Thyroid gland (tissue), 4 donors: ENCODE measurements at places on chromosomes 7 and 10. TPM values are rescaled to one million over a fixed set of nuclear protein-coding genes. Genes with fewer than 3 reads are reported as not detected.

HECW1 gene
- 3.1 TPM for total RNA-seq

MOGAT3 gene
- total RNA-seq = not detected

OGA gene
- total RNA-seq = 205 TPM

H2AZ2 gene
- total RNA-seq = 141 TPM

GRCh38 chr10:76149602-76150138 is 718.2 kb downstream of the LRMDA start:
- H3K4me3 ChIP-seq = no peak overlapping the region
- DNase-seq = no peak
- H3K4me1 ChIP-seq = peaks cover 15% of the 10 kb centered on the region
- H3K27me3 ChIP-seq = no peaks in the 10 kb centered on the region

GRCh38 chr10:95560278-95561176 is 644 bp downstream of the SORBS1 start:
- H3K27me3 ChIP-seq = no peaks in the 10 kb centered on the region
- H3K4me1 ChIP-seq = peaks cover 5% of the 10 kb centered on the region

DNA sequence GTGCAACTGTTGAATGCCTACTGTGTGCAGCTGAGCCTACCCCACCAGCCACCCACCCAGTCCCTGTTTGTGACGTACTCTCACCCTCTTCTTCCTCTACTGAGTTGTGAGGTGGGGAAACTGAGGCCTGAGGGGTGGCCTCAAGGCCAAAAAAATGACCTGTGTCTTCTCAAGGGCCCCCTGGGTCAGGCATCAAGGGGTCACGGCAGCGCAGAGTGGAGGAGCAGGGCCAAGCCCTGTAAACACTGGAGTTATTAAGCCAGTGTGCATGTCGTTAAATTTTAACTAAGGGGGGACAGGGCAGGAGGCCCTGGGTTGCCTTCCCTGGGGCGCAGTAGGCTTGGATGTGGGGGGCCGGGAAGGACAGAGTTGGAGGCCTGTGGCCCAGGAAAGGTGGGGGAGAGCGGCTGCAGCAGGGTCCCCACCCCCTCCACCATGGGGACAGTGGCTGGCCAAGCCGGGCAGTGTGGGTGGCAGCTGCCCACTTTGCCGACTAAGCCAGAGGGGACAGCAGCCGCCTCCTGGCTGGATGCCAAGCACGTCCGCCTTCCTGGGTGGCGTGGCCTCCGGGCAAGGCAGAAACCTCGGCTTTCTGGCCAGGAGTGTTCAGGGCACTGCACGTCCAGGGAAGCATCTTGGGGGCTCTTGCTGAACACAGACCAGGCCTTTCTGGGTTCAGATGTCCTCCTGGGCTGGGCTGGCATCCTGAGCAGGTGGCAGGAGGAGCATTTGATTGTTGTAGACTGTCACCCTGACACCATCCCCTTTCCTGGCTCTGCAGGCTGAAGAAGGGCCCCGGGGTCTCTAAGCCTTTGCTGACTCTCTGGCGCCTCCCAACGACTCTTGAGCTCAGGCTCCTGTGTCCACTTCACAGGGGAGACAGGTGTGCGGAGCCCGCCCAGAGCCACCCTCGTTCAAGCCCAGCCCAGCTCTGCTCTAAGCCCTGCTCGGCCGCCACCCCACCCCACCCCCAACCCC is 1.9 kb downstream of the SLC29A4 start:
- H3K4me3 ChIP-seq = no peak overlapping the region
- no peaks in the 10 kb centered on the region for H3K27me3 ChIP-seq
- H3K36me3 ChIP-seq = no peaks in the 10 kb centered on the region
- DNase-seq = peak; percentile 81
- no peak overlapping the region for H3K27ac ChIP-seq

GRCh38 chr7:50415844-50416364 is 34.2 kb downstream of the FIGNL1 start:
- no peaks in the 10 kb centered on the region for H3K4me1 ChIP-seq
- H3K4me3 ChIP-seq = no peak overlapping the region
- no peaks in the 10 kb centered on the region for H3K36me3 ChIP-seq
- no peak for DNase-seq
- H3K27me3 ChIP-seq = no peaks in the 10 kb centered on the region

DNA sequence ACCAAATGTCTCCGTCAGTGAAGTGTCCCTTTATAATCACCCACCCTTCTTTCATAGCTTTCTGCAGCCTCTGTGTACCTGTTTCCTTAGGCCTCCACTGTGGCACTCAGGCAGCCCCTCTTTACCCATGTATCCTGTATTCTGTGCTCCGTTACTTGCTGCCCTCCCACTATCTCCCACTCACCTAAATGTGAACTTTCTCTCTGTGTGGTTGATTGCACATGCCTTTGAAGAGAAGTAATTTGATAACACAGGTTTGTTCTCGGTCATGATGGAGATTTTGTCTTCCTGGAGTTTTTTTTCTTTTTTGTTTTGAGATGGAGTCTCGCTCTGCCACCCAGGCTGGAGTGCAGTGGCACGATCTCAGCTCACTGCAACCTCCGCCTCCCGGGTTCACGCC is 61.5 kb downstream of the REEP3 start:
- no peak for DNase-seq
- no peaks in the 10 kb centered on the region for H3K36me3 ChIP-seq
- no peak overlapping the region for H3K4me3 ChIP-seq
- H3K4me1 ChIP-seq = peaks cover 27% of the 10 kb centered on the region

GRCh38 chr10:131961047-131961776 is 20.5 kb downstream of the BNIP3 start:
- peaks cover 10% of the 10 kb centered on the region for H3K36me3 ChIP-seq
- DNase-seq = no peak
- H3K27ac ChIP-seq = no peak overlapping the region

- H3K27ac ChIP-seq = no peak overlapping the region
- no peak for DNase-seq
- no peaks in the 10 kb centered on the region for H3K4me1 ChIP-seq
- H3K27me3 ChIP-seq = no peaks in the 10 kb centered on the region
Measured at GRCh38 chr10:3271354-3272115, 99.0 kb upstream of the PITRM1 start.

DNA sequence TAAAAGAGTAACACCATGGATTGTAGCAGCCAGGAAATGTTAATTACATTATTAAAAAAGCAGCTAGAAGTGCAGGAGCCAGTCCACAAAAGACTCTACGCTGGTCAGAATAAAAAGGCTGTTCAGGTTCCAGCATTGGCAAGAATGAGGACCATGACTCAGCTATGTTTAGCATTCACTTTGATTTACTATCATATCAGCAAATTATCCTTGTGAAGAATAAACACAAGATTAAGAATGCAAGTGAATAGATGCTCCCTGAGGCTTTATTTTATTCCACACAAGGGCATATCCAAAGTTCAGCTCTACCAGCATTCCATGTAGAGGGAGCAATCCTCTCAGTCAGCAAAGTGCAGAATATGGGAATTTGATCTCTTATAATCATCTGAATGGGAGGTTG is 13.6 kb downstream of the DGKB start:
- no peaks in the 10 kb centered on the region for H3K4me1 ChIP-seq
- no peaks in the 10 kb centered on the region for H3K27me3 ChIP-seq
- H3K27ac ChIP-seq = no peak overlapping the region
- H3K4me3 ChIP-seq = no peak overlapping the region
